ENCODE measurements at places on chromosomes 6 and 20.

GRCh38 chr6:24441599-24441904 lies 38.8 kb downstream of the MRS2 start:
- DNase-seq: no peak

- no peak for DNase-seq
Observed at GRCh38 chr6:135667691-135668455, 170.3 kb upstream of the AHI1 start.

DNA sequence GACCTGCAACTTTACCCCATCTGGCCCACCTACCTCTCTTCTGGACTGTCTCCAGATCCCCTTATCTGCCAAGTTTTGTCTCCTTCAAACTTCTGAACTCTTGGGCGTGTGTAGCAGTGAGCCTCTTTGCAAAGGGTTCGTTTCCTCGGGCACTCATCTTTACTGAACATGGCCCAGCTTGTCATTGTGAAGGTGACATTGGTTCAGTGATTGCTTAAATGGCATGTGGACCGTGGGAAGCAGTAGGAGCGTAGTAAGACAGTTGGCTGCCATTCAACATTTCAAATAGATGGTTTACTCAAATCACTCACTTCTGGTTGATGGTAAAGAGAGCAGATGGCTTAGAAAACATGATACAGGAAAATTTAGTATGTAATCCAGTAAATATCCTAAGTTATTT lies 34.8 kb upstream of the KIF25 start:
- no peak for DNase-seq

GRCh38 chr6:155779456-155779855 lies 323.8 kb upstream of the NOX3 start:
- DNase-seq: no peak

- no peak for DNase-seq
Observed at GRCh38 chr6:6434723-6435122, 114.3 kb upstream of the F13A1 start.

DNA sequence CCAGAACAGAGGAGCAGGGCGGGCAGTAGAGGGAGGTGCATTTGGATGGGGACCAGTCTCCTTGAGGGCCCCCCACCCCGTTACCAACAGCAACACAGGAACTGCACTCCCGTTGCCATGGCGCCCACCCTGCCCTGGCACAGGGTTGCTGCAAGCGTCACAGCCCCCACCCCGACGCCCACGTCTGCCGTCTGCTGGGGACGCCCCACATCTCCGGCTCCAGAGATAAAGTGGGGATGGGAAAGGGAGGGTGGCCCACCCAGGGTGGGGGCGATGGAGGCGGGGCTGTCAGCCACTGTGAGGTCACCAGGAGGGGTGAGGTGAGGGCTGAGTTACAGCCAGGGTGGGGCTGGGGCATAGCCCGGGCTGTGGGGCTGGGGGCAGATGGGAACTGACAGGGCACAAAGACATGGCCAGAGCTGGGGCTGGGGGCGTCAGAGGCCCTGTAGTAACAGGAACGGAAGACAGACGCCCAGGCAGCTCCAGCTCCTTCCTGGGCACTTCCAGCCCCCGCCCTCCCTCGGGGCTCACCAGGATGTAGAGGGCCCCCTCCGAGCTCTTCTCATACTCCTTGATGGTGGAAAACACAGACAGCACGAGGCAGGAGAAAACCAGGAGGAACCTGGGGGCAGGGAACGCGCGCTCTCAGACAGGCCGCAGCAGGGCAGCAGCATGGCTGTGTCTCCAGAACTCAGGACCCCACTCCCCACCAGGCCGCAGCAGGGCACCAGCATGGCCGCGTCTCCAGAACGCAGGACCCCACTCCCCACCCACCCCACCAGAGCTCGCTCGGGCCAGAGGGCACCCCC lies 26.0 kb downstream of the KCNQ2 start:
- no peak for DNase-seq

DNA sequence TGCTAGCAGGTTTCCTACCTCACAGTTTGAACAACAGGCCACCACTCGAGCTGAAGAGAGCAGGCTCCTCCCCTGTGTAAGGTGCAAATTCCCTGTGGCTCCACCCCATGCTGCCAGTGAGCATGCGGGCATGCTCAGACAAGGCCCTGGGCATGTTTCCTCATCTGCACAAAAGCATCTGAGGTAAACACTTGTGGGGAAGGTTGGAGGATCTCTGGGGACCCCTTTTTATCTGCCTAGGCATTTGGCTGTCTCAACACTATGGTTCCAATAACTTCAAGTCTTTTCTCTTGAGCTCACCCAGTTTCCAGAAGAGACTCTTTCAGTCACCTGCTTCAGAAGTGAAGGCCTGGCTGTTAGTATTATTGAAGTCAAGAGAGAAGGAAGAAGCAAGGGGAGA lies 9.4 kb downstream of the C6orf58 start:
- no peak for DNase-seq

- DNase-seq: no peak
Observed at GRCh38 chr6:17395112-17395511, 1.7 kb downstream of the CAP2 start.
